ENCODE measurements at places on chromosomes 12 and 14.
A peak's percentile ranks its signal among the peaks of the same experiment; 100 is the strongest.

- no peaks in the 10 kb centered on the region for H3K4me1 ChIP-seq
- H3K4me3 ChIP-seq: no peak overlapping the region
- no peaks in the 10 kb centered on the region for H3K27me3 ChIP-seq
- H3K27ac ChIP-seq: no peak overlapping the region
- no peak for DNase-seq
Observed at GRCh38 chr14:96058576-96059200, 19.5 kb downstream of the C14orf132 start.

GRCh38 chr12:21566907-21567394 lies 37.7 kb downstream of the GYS2 start:
- DNase-seq: no peak
- peaks cover 49% of the 10 kb centered on the region for H3K4me1 ChIP-seq
- H3K36me3 ChIP-seq: no peaks in the 10 kb centered on the region
- H3K27me3 ChIP-seq: no peaks in the 10 kb centered on the region
- H3K27ac ChIP-seq: no peak overlapping the region
- H3K4me3 ChIP-seq: no peak overlapping the region

DNA sequence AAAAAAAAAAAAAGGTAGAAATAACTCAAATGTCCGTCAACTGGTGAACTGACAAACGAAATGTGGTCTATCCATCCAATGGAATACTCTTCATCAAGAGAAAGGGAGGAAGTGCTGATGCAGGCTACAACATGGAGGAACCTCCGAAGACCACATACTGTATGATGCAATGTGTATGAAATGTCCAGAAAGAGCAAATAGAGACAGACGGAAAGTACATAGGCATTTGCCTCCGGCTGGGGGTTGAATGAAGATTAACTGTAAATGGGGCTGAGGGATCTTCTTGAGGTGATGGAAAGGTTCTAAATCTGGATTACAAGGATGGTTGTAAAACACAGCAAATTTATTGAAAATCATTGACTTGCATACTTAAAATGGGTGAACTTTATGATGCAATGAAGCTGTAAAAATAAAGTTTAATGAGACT lies 35.4 kb downstream of the DLK1 start:
- DNase-seq: peak; percentile 77
- peak overlapping the region; percentile 47 for H3K27ac ChIP-seq
- no peaks in the 10 kb centered on the region for H3K27me3 ChIP-seq
- peaks cover 27% of the 10 kb centered on the region for H3K4me1 ChIP-seq
- H3K36me3 ChIP-seq: no peaks in the 10 kb centered on the region
- no peak overlapping the region for H3K4me3 ChIP-seq

DNA sequence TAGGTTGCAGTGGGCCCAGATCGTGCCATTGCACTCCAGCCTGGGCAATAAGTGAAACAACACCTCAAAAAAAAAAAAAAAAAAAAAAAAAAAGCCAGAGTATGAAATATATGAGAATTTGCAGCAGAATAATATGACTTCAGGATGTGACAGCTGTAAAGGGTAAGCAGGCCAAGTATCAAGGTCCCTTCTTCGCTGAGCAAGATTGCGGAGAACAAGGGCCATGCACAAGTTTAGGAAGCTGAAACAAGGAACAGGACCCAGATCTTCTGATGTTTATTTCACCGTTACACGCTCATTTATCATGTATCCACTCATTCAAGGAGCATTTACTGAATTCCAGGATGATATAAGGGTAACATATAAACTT lies 659 bp upstream of the FOXJ2 start:
- no peak for DNase-seq
- H3K27ac ChIP-seq: peak overlapping the region; percentile 46
- no peaks in the 10 kb centered on the region for H3K36me3 ChIP-seq
- H3K4me1 ChIP-seq: peaks cover 53% of the 10 kb centered on the region
- H3K27me3 ChIP-seq: no peaks in the 10 kb centered on the region

DNA sequence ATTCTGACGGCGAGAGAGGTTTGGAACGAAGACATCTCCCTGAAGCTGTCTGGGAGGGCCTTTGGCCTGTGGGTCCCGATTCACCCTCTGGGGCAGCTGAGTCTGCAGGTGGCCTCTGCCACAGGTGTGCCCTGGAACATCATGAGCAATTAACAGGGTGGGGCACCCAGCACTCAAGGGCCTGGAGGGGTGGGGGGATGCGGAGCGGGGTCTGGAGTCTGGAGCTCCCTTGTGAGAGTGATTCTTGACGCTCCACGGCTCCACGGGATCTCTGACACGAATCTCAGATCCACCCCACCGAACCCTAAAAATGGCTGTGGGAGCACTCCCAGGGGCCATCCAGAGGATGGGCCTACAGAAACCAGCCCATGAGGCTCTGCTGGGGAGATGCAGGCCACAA lies 8.3 kb downstream of the ITPK1 start:
- H3K27ac ChIP-seq: no peak overlapping the region
- H3K36me3 ChIP-seq: no peaks in the 10 kb centered on the region
- no peak for DNase-seq
- no peak overlapping the region for H3K4me3 ChIP-seq

GRCh38 chr14:52835122-52835903 lies 43.9 kb upstream of the GNPNAT1 start:
- no peak for DNase-seq
- no peak overlapping the region for H3K27ac ChIP-seq
- H3K4me1 ChIP-seq: peaks cover 26% of the 10 kb centered on the region
- no peaks in the 10 kb centered on the region for H3K36me3 ChIP-seq

DNA sequence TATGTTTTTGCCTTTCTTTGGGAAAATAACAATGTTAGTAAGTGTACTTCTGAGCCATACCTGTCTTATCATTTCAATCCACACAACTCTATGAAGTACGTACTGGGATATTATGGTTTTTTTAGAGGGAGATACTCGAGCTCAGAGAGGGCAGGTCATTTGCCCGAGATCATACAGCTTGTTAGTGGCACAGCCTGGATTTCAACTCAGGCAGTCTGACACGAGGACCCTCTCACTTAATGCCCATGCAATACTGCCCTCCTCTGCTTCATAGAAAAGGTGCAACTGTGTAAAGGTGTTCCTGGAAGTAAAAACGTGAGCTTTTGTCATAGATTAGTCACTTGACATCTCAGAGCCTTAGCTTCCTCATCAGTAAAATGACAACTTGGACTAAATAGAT lies 128.0 kb downstream of the NDUFA12 start:
- no peak overlapping the region for H3K4me3 ChIP-seq
- peaks cover 43% of the 10 kb centered on the region for H3K27me3 ChIP-seq
- H3K4me1 ChIP-seq: no peaks in the 10 kb centered on the region
- DNase-seq: peak; percentile 21
- H3K27ac ChIP-seq: no peak overlapping the region
- H3K36me3 ChIP-seq: no peaks in the 10 kb centered on the region

- H3K4me1 ChIP-seq: no peaks in the 10 kb centered on the region
- H3K27ac ChIP-seq: no peak overlapping the region
- H3K4me3 ChIP-seq: no peak overlapping the region
- H3K27me3 ChIP-seq: no peaks in the 10 kb centered on the region
Observed at GRCh38 chr12:78038541-78038940, 207.8 kb downstream of the NAV3 start.

DNA sequence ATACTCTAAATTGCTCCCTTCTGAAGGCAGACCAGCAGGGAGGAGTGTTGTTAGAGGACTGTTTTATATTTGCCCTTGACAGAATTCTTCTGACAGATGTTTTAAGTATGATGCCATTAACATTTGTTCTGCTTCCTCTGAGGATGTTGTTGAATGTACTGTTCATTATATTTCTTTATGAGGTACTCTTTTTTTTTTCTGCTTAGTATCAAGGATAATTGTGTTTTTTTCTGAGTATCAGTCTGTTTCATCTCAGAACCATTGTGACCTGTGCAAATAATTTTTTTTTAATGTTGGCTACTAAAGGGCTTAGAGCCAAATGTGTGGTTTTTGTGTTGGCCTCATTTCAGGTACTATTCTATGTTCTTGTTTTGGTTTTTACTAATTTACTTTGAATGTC lies 10.6 kb downstream of the METAP2 start:
- peaks cover 7% of the 10 kb centered on the region for H3K4me1 ChIP-seq
- H3K36me3 ChIP-seq: peaks cover 56% of the 10 kb centered on the region
- H3K27me3 ChIP-seq: no peaks in the 10 kb centered on the region
- no peak overlapping the region for H3K27ac ChIP-seq

GRCh38 chr14:75831455-75831854 lies 150.3 kb downstream of the TGFB3 start:
- H3K36me3 ChIP-seq: no peaks in the 10 kb centered on the region
- peak; percentile 27 for DNase-seq
- H3K27me3 ChIP-seq: no peaks in the 10 kb centered on the region
- no peak overlapping the region for H3K27ac ChIP-seq
- H3K4me3 ChIP-seq: no peak overlapping the region

- H3K4me3 ChIP-seq: no peak overlapping the region
- H3K4me1 ChIP-seq: no peaks in the 10 kb centered on the region
- H3K27ac ChIP-seq: no peak overlapping the region
- DNase-seq: no peak
- H3K36me3 ChIP-seq: no peaks in the 10 kb centered on the region
Observed at GRCh38 chr12:61525331-61525730, 734.9 kb upstream of the USP15 start.

GRCh38 chr14:72815430-72815829 lies 78.5 kb downstream of the DPF3 start:
- H3K27me3 ChIP-seq: peaks cover 5% of the 10 kb centered on the region
- H3K4me1 ChIP-seq: 0 out of 2 replicates have a peak, but pooled peaks cover 13% of the 10 kb centered on the region
- no peaks in the 10 kb centered on the region for H3K36me3 ChIP-seq

GRCh38 chr12:5864972-5865371 lies 80.1 kb downstream of the ANO2 start:
- no peak for DNase-seq
- H3K36me3 ChIP-seq: no peaks in the 10 kb centered on the region
- H3K27ac ChIP-seq: no peak overlapping the region
- H3K4me1 ChIP-seq: no peaks in the 10 kb centered on the region

GRCh38 chr12:54765652-54766051 lies 88.7 kb upstream of the MUCL1 start:
- no peaks in the 10 kb centered on the region for H3K4me1 ChIP-seq
- no peak for DNase-seq
- no peak overlapping the region for H3K27ac ChIP-seq
- no peaks in the 10 kb centered on the region for H3K36me3 ChIP-seq
- no peaks in the 10 kb centered on the region for H3K27me3 ChIP-seq

DNA sequence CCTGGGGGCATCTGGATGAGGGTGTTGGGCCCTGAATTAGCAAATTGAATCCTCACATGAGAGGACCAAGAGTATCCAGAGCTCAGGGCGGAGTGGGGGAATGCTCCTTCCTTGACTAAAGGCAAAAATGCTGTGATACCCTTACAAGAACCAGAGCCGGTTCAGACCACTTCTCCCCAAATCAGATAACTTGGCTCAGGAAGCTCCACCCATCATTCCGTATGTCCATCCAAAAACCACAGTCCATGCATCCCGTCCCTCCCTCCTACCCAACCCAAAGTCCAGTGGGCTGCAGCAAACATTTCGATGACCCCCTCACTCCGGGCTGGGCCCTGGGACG lies 22.4 kb downstream of the DIO3 start:
- H3K27ac ChIP-seq: no peak overlapping the region
- H3K36me3 ChIP-seq: no peaks in the 10 kb centered on the region
- peaks cover 6% of the 10 kb centered on the region for H3K27me3 ChIP-seq
- H3K4me3 ChIP-seq: no peak overlapping the region

- H3K27ac ChIP-seq: no peak overlapping the region
- H3K27me3 ChIP-seq: no peaks in the 10 kb centered on the region
- DNase-seq: no peak
- no peaks in the 10 kb centered on the region for H3K4me1 ChIP-seq
- no peak overlapping the region for H3K4me3 ChIP-seq
- H3K36me3 ChIP-seq: no peaks in the 10 kb centered on the region
Observed at GRCh38 chr12:70671698-70672097, 34.5 kb upstream of the PTPRB start.

DNA sequence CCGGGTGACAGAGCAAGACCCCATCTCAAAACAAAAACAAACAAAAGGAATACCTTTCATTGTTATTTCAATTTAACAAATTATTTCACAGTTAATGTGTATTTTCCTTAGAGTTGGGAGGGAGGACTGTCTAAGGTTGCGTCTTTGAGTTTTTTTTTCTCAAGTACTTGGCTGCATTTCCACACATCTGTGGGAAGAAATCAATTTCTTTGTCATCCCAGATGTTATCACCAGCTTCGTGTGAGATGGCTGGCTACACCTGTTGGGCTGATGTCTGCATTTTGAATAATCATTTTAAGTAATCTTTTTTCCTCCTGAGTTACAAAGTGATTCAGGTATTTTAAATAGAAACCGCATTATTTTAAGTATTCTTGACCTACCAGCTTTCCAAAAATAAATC lies 59.4 kb downstream of the EML1 start:
- H3K36me3 ChIP-seq: no peaks in the 10 kb centered on the region
- DNase-seq: no peak
- no peak overlapping the region for H3K4me3 ChIP-seq
- H3K4me1 ChIP-seq: no peaks in the 10 kb centered on the region
- no peak overlapping the region for H3K27ac ChIP-seq

GRCh38 chr14:98725191-98725590 lies 546.8 kb downstream of the BCL11B start:
- no peaks in the 10 kb centered on the region for H3K36me3 ChIP-seq
- no peak for DNase-seq
- no peaks in the 10 kb centered on the region for H3K27me3 ChIP-seq
- H3K27ac ChIP-seq: no peak overlapping the region
- no peaks in the 10 kb centered on the region for H3K4me1 ChIP-seq

- no peak for DNase-seq
- H3K27ac ChIP-seq: no peak overlapping the region
- no peaks in the 10 kb centered on the region for H3K27me3 ChIP-seq
- H3K36me3 ChIP-seq: peaks cover 10% of the 10 kb centered on the region
Observed at GRCh38 chr12:125129591-125130255, 64.5 kb downstream of the AACS start.

DNA sequence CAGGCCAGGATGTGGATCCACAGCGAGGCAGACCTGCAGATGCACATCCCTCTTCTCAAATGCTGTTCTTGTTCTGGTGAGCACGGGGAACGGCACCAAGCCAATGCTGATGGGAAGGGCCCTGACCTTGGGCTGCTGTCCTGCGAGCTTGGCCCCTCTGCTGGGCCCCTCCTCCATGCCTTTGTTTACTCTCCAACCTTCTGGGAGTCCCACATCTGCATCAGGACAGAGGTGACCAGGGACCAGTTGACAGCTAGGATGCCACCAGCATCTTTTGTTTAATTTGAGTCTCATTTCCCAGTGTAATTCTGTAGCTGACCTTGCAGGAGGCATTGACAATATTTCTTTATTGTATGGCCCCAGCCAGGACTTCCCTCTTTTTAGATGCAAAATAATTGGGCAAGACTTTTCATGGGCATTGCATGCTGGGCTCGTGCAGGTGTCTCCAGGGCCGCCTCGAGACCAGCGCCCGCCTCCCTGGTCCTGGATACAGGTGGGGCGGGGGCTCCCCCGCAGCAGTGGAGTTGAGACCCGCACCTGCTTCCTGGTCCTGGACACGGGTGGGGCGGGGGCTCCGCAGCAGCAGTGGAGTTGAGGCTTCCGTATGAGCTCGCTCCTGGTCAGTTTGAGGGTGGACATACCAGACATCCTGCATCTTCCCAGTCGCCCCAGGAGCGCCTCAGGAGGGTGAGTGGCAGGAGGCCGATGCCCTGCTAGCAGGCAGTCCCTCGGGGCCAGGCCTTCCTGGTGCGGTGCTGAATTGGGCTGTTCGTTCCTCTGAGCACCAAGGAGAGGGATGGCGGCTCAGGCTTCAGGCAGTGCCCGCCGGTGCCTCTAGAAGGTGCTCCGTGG lies 11.4 kb downstream of the PACS2 start:
- DNase-seq: no peak
- H3K4me3 ChIP-seq: no peak overlapping the region
- no peak overlapping the region for H3K27ac ChIP-seq
- no peaks in the 10 kb centered on the region for H3K36me3 ChIP-seq
- no peaks in the 10 kb centered on the region for H3K27me3 ChIP-seq

GRCh38 chr12:124866883-124867400 lies 3.3 kb upstream of the SCARB1 start:
- H3K4me1 ChIP-seq: peaks cover 76% of the 10 kb centered on the region
- no peak overlapping the region for H3K27ac ChIP-seq
- no peak for DNase-seq
- H3K36me3 ChIP-seq: peaks cover under 1% of the 10 kb centered on the region
- no peak overlapping the region for H3K4me3 ChIP-seq

Data from HepG2 (cell line).